ENCODE measurements at places on chromosomes 2 and 18.

DNA sequence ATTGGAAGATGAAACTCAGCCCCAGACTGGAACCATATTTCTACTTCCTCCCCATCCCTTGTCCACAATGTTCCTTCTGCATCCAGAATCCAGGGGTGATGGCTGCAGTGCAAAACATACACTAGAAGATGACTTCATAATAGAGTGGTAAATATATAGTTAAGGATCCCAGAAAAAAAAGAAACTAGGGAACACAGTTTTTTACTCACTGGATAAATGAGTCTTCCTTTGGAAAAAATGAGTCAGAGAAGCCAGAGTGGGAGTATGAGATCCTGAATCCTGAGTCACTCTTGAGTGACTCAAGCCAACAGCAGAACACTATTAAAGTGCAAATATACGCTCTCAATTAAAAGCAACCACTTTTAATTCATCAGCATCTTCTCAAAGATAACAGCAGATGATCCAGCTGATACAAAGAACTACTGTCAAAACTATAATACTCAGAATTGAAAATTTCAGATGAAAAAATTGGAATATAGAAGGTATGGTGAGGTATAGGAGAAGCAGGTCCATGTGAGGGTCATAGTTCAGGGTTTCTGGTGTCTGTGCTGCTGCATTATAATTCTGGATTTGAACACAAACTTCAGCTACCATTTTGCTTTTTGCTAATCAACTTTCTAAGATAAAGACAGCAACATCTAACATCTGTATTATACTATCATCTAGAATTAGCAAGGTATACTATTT lies 987.2 kb upstream of the CDH2 start:
- no peak for DNase-seq

DNA sequence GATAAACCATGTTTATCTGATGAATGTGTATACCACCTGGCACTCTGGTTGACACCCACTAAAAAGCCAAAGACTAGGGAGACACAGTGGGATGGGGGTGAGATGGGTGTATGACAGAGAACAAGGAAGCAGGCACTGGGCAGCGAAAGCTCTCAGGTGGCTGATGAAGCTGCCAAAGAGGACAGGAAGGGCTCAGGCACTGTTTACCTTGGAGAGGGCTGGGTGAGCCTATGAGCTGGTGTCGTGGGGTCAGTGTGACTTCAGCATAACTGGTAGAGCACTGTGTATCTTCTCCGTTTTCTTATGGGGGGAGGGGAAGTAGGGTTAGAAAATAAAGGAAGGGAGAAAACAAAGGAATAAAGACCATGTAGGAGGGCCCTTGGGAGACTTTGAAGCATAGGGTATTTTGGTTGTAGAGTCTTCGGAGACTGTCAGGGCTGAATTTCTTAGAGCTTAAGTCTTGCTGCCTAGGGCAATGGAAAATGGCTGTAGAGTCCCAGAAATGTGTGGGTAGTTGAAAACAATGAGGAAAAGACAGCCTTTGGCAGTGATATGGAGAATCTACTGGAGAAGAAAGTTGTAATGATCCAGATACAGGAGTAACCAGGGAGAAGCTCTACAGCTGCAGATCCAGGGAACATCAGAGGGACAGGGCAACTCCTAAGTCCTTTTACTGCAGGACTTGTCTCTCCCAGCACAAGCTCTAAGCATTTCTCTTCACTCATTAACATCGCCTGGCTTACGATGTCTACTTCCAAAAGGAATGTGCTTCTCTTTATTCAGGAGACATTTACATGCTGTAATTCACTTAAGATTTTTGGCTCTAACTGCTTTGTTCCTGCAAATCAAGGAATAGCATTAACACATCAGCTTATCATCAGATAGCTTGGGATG lies 120.0 kb downstream of the AQP4 start:
- no peak for DNase-seq

DNA sequence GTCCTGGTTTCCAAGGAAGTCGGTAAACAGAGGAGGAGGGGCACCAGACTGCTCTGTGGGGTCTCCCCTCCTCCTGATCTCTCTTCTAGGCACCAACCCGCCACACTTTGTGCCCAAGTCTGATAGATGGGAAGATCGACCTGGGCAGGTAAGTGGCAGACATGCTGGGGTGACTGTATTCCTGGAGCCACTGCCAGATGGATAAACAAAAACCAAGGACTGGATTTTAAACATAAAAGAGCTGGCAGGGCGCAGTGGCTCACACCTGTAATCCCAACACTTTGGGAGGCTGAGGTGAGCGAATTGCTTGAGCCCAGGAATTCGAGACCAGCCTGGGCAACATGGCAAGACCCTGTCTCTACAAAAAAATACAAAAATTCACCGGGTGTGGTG lies 181.2 kb downstream of the ANAPC1 start:
- no peak for DNase-seq

GRCh38 chr2:197079832-197080555 lies 153.5 kb upstream of the PGAP1 start:
- DNase-seq = no peak

- DNase-seq = no peak
Observed at GRCh38 chr2:3319745-3320566, 57.7 kb downstream of the EIPR1 start.

DNA sequence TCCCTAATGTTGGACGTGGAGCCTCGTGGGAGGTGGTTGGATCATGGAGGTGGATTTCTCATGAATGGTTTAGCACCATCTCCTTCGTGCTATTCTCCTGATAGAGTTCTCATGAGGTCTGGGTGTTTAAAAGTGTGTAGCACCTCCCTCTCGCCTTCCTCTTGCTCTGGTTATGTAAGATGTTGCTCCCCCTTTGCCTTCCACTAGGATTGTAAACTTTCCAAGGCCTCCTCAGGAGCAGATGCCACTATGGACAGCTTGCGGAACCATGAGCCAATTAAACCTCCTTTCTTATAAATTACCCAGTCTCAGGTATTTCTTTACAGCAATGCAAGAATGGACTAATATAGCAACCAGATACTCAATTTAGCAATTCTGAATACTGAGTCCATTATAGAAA lies 82.4 kb upstream of the PELI1 start:
- no peak for DNase-seq

DNA sequence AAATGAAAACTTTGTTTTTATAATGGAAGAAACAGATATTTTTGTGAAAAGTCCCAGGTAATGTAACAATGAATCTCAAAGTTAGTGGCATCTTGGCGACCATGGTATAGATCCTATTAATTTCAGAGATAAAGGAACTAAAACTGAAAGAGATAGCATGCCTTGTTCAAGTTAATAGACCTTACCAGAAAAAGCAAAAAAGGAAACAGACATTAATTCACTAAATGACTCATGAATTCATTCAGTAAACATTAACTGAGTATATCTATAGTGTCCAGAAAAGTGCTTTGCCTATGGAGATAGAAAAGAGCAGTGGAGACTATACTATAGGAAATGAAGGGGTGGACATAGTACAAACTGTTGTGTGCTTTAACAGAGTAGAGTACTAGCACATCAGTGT lies 763.3 kb downstream of the TRIB2 start:
- no peak for DNase-seq

DNA sequence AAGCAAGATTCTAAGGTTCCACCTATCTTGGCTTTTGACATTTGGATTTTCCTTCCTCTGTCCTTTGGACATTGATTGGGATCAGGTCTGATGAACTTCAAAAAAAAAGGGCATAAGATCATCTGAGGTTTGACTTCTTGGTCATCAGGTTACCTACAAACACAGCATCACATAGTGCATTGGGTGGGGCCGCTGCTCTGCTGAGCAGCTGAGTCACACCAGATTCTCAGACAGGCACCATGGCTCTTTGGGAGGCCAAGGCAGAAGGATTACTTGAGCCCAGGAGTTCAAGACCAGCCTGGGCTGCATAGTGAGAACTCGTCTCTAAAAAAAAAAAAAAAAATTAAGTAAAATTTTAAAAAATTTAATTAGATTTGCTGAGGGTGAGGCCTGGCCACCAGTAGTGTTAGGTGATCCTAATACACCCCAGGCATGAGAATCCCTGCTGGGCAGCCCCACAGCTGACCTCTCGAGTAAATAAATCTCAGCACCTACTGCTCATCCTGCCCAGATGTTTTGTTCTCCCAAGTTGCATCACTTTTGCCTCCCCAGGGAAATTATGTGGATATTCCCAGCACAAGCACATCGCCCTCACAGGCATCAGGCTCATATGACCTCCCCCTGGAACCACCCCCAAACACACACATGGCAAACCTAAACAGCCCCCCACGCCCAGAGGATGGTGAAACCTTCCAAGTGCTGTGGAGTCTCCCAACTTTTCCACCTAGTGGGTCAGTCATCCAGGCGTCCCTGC lies 5.3 kb downstream of the MLPH start:
- DNase-seq = no peak

GRCh38 chr2:200345975-200346374 lies 39.5 kb downstream of the SPATS2L start:
- DNase-seq = no peak

GRCh38 chr2:217152831-217153230 lies 293.0 kb upstream of the TNP1 start:
- no peak for DNase-seq

GRCh38 chr2:239406316-239406995 lies 5.6 kb upstream of the HDAC4 start:
- no peak for DNase-seq

DNA sequence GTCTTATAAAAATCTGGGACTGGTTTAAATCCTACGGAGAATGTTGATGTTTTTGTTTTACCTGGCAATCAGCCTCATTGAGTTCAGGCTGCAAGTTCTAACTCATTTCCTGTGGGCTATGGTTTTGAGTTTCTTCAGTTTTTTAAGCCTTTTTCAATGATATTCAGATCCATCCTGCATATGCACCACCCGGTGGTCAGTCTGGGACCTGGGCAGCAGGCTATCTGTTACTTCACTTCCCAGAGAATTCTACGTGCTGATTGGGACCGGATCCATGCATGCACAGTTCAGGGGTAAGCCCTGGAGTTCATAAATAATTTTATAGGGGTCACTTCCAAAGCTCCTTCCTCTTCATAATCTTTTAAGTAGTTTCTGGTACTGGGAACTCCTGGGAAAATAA lies 339.2 kb upstream of the HNRNPA3 start:
- no peak for DNase-seq

DNA sequence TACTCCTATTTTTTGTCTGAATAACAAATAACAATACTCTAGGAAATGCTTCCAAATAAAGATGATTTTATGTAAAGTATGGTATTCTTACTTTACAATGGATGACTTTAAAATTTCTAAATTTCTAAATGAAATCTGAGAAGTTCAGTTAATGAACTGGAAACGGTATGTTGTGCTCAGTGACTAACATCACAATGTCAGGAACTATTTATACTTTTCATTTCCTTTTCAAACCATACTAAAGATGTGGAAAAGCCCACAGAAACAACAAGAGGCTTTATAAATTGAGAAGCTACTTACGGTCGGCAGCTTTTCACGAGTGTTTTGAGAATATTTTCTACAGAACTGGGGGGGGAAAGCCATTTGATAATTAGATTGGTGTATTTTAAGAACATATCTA lies 31.1 kb downstream of the PSME4 start:
- no peak for DNase-seq

GRCh38 chr2:181785691-181786344 lies 105.5 kb upstream of the NEUROD1 start:
- DNase-seq = no peak

DNA sequence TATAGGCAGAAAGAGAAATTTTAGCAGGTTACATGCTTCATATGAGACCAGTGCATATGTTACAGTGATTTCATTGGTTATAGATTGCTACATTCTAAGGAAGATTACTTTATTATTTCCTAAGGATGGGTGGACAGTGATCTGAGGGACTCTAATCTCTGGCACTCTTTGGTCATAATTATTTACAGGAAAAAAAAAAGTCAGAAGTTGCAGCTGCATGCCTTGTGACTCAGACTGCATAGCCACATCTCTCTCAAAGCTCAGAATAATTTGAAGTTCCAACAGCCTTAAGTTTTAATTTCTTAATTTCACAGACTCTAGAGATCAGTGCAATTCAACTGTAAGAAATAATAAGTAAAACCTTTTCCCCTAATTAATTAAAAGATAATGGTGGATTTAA lies 27.1 kb upstream of the BARD1 start:
- DNase-seq = no peak

- DNase-seq = no peak
Observed at GRCh38 chr2:28544405-28544921, 48.6 kb downstream of the PLB1 start.

Data from stimulated activated CD4-positive, alpha-beta T cell treated with anti-CD3 and anti-CD28 coated beads, Interleukin-1b, Interleukin-23, amount 100 ng/mL, for 24 hours (primary cell).